ENCODE measurements at places on chromosomes 3 and 15.

- DNase-seq: no peak
These were observed 40.0 kb upstream of the TRH start for GRCh38 chr3:129934234-129935123.

DNA sequence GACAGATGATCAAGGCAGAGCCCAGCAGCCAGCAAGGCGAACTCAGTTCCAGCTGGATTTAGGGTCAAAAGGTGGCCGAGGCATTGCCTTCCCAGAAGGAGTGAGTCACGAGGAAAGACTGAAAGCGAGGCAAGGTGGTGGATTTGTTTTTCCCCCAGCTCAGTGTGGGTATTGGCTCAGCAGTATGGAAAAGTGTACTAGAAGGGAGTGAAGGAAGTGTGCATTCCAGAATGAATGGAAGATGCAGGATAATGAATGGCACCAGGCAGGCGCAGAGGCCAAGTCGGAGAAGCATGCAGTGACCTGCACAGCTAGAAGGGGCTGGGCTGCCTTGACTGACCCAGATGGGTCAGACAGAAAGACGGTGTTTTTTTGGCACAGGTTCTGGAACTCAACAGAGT lies 46.3 kb downstream of the FOXP1 start:
- no peak for DNase-seq

- peak; percentile 75 for DNase-seq
These were observed 99.8 kb downstream of the NSUN3 start for GRCh38 chr3:94162700-94163099.

- DNase-seq: peak; percentile 38
These were observed 3.9 kb downstream of the KATNBL1 start for GRCh38 chr15:34206011-34206410.

GRCh38 chr3:142040941-142041491 lies 108.3 kb downstream of the TFDP2 start:
- DNase-seq: no peak

- DNase-seq: no peak
These were observed 75.3 kb downstream of the SYNPR start for GRCh38 chr3:63353383-63353782.
